ENCODE measurements at places on chromosomes 1 and 21. TPM values are rescaled to one million over a fixed set of nuclear protein-coding genes. Genes with fewer than 3 reads are reported as not detected.

DNA sequence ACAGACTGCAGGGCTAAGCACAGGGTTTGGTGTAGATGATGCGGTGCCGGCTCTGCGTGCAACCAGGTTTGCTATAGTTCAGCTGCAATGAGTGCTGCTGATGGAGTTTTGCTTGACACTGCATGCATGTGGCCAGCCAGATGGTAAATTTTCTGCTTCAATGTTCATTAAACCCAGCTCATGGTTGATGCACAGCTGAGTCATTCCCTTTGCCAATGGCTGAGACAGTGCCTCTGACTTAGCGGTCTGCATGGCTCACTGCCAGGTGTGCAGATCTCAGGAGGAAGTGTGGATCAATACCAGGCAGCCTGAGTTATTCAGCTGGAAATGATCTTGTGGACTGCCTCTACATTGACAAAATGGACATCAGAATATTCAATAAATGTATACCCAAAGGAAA, 172.7 kb upstream of the ZP4 start:
- no peak overlapping the region for H3K27ac ChIP-seq
- DNase-seq, result no peak
- H3K36me3 ChIP-seq, result no peaks in the 10 kb centered on the region
- no peaks in the 10 kb centered on the region for H3K27me3 ChIP-seq

- H3K4me3 ChIP-seq, result no peak overlapping the region
- DNase-seq, result no peak
- no peak overlapping the region for H3K27ac ChIP-seq
- no peaks in the 10 kb centered on the region for H3K36me3 ChIP-seq
These were observed 8.8 kb upstream of the ZNF124 start for GRCh38 chr1:247180581-247180980.

- H3K36me3 ChIP-seq, result no peaks in the 10 kb centered on the region
- H3K4me1 ChIP-seq, result peaks cover 8% of the 10 kb centered on the region
- H3K27ac ChIP-seq, result no peak overlapping the region
- H3K4me3 ChIP-seq, result no peak overlapping the region
- H3K27me3 ChIP-seq, result peaks cover 6% of the 10 kb centered on the region
- DNase-seq, result peak; percentile 86
These were observed 40.9 kb upstream of the TMEM52 start for GRCh38 chr1:1959840-1960479.

The GRIK3 gene
- 0.60 TPM for polyA plus RNA-seq

The CTSE gene
- 8.6 TPM for polyA plus RNA-seq

Data from sigmoid colon (tissue), 7 donors.